ENCODE measurements at places on chromosomes 6 and 20.

GRCh38 chr20:40986774-40987173 lies 41.8 kb upstream of the TOP1 start:
- no peak for DNase-seq

- DNase-seq: no peak
Measured at GRCh38 chr6:14189074-14189473, 71.5 kb downstream of the CD83 start.

DNA sequence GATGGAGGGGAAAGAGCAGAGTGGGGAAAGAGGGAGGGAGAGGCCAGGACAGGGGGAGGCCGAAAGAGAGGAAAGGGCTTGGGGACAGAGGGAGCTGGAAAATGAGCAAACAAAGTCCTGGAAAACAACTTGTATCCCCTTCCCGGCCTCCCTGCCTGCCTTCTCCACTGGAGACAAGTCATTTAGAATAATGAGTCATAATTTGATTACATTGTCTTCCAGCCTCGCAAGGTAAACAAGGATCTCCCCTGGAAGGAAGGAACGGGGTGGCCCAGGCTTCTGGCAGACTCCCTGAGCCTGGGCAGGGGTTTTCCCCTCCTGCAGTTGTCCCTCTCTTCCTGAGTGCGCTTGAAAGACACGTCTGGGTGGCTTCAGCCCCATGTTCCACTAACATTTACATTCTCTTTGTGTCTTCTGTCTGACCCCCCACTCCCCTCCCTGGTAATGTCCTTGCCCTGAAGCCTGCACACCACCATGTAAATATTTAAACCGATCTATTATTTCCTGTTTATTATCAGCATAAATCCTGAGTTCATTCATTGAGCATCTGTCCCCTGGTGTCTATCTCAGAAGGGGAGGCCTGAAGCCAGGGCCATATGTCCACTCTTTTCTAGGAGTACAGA lies 12.1 kb upstream of the MRPS18A start:
- DNase-seq: no peak

- no peak for DNase-seq
Measured at GRCh38 chr6:34522761-34523160, 33.4 kb downstream of the SPDEF start.

- no peak for DNase-seq
Measured at GRCh38 chr6:5389086-5389745, 127.9 kb downstream of the FARS2 start.

- no peak for DNase-seq
Measured at GRCh38 chr6:114364301-114364700, 21.5 kb upstream of the HS3ST5 start.

- no peak for DNase-seq
Measured at GRCh38 chr6:6331946-6332601, 11.6 kb upstream of the F13A1 start.

DNA sequence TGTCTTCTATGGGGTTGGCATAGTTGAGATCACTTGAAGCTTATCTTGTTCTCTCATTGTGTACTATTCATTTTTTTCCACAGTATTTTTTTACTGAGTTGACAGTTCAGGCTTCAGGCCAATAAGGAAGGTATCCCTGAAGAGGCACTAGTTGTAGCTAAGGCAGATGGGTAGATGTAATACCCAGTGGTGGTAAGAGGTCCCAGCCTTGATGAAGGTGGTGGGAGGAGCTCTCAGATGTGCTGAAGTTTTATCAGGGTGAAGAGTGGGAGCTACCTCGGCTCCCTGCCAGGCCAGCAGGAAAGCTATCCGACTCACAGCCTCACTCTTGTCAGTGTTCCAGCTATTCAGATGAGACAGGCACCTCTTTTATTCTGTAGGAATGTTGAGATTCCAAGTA lies 87.7 kb upstream of the UFL1 start:
- no peak for DNase-seq

- DNase-seq: no peak
Measured at GRCh38 chr6:101000341-101000740, 119.2 kb upstream of the ASCC3 start.

DNA sequence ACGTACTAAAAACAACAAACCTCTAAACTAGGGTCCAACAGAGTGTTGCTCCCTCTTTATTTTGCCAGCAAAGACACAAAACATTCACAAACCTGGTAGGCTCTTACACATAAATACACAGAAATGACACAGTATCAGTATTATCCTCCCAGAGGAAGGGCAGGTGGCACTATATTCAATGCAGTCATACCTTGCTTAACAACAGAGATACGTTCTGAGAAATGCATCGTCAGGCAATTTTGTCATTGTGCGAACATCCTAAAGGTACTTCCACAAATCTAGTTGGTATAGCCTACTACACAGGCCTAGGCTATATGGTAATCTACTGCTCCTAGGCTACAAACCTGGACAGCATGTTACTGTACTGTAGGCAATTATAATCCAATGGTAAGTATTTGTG lies 9.6 kb downstream of the ZBTB2 start:
- DNase-seq: no peak

GRCh38 chr6:110033749-110034666 lies 55.9 kb downstream of the GPR6 start:
- no peak for DNase-seq

GRCh38 chr6:30077218-30077617 lies 1.6 kb upstream of the RNF39 start:
- DNase-seq: no peak

- no peak for DNase-seq
Measured at GRCh38 chr6:14889611-14890593, 356.0 kb upstream of the JARID2 start.

DNA sequence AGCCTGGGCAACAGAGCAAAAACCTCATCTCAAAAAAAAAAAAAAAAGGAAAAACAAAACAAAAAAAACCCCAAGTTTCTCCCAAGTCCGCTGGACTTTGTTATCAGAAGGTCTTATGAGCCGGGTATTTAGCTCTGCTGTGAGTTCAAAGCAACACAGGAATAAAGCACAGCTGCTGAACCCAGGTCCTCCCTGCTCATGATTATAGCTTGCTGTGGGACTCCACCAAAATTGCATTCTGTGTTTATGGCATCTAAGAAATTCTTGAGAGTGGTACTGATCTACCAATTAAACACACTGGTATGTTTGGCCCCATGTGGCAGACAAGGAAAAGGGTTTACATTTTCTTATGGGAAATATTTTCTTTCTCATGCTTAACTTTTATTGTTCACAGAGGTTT lies 93.6 kb upstream of the NEDD9 start:
- DNase-seq: no peak

GRCh38 chr6:127486934-127487333 lies 27.7 kb upstream of the KIAA0408 start:
- DNase-seq: no peak

- DNase-seq: no peak
Measured at GRCh38 chr6:7770111-7770510, 44.2 kb downstream of the BMP6 start.

- no peak for DNase-seq
Measured at GRCh38 chr6:150465610-150466009, 96.8 kb downstream of the IYD start.

- no peak for DNase-seq
Measured at GRCh38 chr6:121594053-121594452, 158.6 kb downstream of the GJA1 start.

DNA sequence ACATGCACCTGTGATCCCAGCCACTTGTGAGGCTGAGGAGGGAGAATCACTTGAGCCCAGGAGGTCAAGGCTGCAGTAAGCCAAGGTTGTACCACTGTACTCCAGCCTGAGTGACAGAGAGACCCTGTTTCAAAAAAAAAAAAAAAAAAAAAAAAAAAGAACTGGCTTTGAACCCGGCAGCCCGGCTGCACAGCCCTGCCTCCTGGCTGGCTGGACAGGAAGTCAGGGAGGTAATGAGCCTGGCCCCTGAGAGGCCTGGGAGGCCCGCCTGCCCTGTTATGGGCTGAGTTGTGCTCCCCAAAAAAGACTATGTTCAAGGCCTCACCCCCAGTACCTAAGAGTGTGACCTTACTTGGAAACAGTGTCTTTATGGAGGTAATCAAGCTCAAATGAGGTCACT lies 65.6 kb downstream of the ABHD12 start:
- DNase-seq: no peak

- DNase-seq: no peak
Measured at GRCh38 chr6:25279748-25280343, 672 bp downstream of the CARMIL1 start.

GRCh38 chr6:153117986-153118879 lies 12.8 kb downstream of the RGS17 start:
- no peak for DNase-seq

GRCh38 chr6:160419488-160419887 lies 71.3 kb downstream of the SLC22A3 start:
- no peak for DNase-seq

DNA sequence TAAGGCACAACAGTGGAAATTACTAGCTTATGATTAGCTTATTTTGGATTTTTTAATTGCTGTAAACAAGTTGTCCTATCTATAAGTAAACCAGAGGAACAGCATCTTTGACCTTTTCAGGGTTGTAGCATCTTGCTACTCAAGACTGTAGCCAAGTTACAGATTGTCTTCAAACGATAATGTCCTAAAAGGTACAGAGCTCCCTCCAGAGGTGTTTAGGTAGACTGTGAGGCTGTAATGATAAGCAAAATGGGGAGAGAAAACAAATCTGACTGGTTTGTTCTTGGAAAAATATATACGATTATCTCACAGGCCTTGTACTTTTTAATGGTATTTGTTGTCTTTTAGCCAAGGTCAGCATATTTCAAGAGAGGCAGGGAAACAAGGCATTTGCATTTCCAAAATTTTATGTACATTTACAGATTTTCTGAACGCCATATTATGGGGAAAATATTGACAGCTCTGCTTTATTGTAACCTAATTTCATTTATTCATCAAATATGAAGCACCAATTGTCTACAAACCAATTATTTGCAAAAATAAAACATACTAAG lies 273.4 kb downstream of the MEI4 start:
- DNase-seq: no peak

DNA sequence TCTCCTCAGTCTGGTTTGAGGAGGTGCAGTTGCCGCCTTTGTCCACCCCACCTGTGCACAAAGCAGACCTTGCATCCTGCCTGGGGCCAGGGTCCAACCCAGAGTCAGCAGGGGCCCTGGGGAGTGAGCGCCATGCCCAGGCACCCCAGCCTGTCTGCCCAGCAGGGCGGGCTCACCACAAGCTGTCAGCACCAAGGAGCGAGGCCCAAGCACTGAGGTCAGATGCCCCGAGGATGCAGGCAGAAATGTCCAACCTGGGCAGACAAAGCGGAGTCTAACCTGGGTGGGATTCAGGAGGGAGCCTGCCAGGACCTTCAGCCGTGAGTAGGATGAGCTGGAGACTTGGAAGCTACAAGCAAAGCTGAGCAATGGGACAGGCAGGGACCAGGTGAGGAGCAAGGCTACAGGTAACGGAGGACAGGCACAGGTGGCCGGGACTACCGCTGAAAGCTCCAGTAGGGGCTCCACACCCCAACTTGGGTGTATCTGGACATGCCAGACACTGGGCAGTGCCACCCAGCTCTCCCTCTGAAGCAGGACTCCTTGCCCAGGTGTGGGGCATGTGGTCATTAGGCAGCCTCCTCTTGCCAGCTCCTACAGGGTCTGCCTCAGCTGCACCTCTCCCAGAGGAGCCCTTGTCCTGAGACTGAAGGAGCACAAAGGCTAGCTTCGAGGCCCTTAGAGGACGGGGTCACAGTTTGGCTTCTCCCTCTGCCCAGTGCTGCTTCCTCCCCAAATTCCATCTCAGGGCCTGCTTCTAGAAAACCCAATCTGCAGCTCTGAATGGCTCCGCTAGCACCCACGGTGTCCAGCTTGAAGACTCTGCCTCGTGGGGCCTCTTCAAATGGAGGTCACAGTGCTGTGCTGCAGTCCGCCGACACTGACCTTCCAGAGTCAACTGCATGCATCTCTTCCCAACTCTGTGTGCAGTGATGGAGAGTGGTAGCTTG lies 210.6 kb upstream of the CDYL start:
- DNase-seq: no peak

GRCh38 chr20:62096421-62097380 lies 25.6 kb upstream of the LSM14B start:
- DNase-seq: no peak

GRCh38 chr20:57813509-57814269 lies 103.9 kb upstream of the PMEPA1 start:
- DNase-seq: no peak

DNA sequence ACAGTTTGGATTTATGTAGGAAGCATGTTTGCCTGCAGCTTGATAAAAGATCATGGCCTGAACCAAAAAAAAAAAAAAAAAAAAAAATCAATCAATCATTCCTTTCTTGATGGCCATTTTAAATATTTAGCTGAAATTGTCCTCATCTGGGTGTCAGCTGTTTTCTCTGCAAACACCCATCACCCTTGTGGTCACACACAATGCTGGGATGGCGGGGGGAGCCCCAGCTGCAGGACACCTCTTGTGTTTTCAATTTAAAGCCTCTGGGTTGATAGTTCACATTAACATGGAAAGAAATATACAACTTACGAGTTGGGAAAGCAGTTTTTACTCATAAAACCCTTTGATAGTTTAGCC lies 160.4 kb downstream of the ZFP64 start:
- no peak for DNase-seq

DNA sequence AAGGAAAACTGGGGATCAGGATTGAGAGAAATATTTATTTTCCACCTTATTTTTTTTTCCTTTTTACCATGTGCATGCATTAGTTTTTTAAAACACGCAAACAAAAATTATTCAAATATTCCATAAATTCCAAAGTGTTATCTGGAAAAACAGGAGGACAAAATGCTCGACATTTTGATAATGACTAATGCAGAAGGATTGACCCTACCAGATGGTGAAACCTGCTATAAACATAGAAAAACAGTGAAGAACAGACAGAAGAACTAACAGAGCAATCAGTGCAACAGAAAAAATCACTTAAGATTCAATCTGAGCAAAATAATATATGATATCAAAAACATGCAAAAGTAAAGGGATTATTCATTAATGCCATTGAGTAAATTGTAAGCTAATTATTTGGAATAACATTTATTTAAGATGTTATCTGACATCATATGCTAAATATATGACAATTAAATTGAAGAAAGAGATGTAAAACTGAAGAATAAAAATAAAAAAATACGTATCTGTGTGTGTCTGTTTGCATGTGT lies 218.4 kb downstream of the LMBRD1 start:
- DNase-seq: no peak

DNA sequence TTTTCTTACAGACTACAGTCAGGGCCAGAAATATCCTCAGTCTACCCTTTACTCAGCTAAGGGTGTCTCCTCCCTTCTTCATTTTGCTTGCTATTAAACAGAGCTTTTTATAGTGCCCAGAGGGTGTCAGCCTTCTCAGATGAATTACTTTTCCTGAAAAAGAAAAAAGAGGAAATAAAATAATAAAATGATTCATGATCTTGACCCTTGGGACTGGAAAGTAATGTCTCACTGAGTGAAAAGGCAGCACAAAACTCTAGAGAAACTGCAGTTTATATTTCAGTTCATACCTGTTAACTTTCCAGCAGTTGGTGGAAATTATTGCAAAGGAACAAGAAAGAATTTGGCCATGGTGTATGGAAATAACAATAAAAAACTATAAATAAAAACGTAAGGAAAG lies 170.6 kb downstream of the IBTK start:
- DNase-seq: no peak

DNA sequence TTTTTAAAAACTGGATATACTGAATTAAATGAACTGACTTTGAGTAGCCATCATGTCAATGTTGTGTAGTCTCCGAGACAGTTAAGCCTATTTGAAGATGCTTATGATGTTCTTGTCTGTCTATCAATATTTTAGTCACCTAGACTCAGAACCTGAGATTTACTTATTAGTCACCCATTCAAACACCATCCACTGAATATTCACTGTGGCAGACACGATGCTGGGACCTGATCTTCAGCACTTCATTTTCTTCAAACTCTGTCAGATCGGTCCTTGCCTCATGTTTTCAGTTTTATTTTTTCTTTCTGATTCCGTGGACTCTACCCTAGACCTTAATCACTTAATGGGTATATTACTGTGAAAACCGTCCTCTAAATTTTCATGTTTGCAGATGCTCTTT lies 123.7 kb upstream of the MCHR2 start:
- DNase-seq: no peak

Measured in putamen (tissue), 1 donor.